ENCODE measurements at places on chromosomes 7 and 10.

GRCh38 chr7:33425395-33425794 lies 296.0 kb downstream of the BBS9 start:
- DNase-seq, result no peak

DNA sequence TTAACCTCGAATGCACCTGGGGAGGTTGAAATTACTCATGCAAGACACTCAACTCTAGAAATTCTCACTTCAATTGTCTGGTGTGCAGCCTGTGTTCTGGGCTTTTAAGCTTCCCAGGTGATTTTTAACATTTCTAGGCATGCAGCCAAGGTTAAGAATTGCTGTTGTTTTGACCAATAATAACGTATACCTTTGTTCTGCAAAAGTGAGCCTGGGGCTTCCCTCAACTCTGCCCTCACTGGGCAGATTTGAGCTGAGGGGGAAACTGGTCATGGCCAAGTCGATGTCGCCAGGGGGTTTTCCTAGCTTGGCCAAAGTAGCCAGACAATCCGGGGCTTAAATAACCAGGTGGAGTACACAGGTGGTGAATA lies 568 bp downstream of the PRSS2 start:
- DNase-seq, result no peak

- no peak for DNase-seq
Measured at GRCh38 chr10:50909334-50910014, 24.0 kb upstream of the A1CF start.

GRCh38 chr10:27319752-27320431 lies 79.3 kb upstream of the ACBD5 start:
- DNase-seq, result peak; percentile 27

DNA sequence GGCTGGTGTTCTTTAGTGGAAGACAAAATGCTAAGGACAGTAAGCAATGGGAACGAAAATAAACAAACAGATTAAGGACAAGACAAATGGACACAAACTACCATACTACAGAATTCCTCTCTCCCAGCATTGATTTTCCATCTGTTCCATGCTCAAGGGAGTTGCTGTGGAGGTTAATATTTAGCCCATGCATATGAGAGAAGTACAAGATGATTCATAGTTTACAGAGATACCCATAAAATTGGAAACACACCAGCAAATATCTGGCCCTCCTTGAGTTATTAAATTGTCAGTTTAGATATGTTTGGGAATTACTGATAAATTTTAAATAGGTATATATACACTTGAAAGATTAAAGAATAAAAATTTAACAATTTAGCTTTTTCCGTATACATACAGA lies 69.8 kb downstream of the GLI3 start:
- no peak for DNase-seq

DNA sequence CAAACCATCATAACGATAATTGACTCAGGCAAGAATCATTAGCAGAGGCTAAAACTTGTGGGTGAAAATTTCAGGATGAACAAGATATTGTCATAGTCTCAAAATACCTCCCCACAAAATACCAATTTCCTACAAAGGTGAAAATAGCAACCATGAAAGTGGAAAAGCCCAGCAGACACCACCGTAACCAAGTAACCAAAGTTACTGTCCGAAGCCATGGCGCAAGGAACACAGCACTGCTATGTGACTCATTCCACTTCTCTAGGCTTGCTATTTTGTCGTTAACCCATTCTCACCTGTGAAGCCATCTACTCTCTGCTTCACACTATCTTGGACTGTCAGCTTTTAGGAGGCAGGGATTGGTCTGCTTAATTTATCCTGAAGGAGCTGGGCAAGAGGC lies 113.8 kb upstream of the CACUL1 start:
- DNase-seq, result no peak

GRCh38 chr10:119834188-119834587 lies 38.5 kb downstream of the MCMBP start:
- DNase-seq, result no peak

DNA sequence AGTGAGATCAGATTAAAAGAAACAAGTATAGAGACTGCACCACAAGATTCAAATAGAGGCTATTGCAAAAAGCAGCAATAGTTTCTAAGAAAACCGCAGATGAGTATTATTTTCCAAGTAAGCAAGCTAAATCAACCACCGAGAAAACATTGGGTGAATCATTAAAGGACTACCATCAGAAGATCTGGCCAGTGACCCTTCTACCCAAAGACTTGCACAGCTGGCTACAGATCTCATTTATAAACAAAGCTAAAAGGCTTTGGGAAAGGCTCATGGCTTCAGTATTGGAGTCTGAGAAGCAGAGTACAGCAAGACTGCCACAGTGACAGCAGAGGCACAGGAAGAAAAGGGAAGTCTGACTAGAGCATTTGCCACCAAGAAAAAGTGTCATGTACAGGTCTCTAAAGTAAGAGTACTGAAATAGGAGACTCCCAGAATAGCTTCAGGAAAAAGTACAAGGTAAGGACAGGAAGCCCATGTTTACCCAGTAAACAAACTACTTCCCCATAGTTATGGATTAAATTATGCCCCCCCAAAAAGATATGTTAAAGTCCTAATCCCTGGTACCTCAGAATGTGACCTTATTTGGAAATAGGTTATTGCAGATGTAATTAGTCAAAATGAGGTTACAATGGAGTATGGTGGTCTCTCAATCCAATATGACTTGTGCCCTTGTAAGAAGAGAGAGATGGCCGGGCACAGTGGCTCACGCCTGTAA lies 19.0 kb downstream of the STEAP1 start:
- no peak for DNase-seq

- no peak for DNase-seq
Measured at GRCh38 chr10:108901781-108902618, 1021.3 kb downstream of the XPNPEP1 start.

- DNase-seq, result no peak
Measured at GRCh38 chr7:87137271-87137670, 15.0 kb upstream of the DMTF1 start.

- no peak for DNase-seq
Measured at GRCh38 chr7:53111031-53111430, 75.6 kb downstream of the POM121L12 start.

GRCh38 chr7:25752967-25753791 lies 398.8 kb upstream of the NFE2L3 start:
- peak; percentile 46 for DNase-seq

DNA sequence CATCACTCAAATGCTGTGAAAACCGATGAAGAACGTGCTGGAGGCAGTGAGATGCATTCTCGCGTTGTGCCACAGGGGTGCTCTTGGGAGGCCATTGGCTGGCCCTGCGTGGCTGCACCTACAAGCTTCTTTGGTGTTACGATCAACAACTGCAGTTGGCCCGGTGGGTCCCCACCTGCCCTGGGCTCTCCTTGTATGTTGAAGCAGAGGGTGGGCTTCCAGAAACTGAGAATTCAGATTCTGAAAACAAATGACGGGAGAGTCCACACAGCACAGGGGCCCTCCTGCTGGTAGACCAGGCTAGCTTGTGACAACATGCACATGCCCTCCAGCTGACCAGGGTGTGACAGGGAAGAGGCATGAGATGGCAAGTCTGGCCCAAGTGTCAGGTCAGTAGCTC lies 23.7 kb upstream of the DDC start:
- DNase-seq, result no peak

DNA sequence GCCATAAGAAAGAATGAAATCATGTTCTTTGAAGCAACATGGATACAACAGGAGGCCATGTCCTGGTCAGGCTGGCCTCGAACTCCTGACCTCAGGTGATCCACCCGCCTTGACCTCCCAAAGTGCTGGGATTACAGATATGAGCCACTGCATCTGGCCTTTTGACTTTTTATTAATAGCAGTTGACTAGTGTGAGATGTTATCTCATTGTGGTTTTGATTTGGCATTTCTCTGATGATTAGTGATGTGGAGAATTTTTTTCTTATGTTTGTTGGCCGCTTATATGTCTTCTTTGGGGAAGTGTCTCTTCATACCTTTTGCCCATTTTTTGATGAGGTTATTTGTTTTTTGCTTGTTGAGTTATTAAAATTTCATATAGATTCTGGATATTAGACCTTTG lies 400.9 kb downstream of the SUGCT start:
- no peak for DNase-seq

DNA sequence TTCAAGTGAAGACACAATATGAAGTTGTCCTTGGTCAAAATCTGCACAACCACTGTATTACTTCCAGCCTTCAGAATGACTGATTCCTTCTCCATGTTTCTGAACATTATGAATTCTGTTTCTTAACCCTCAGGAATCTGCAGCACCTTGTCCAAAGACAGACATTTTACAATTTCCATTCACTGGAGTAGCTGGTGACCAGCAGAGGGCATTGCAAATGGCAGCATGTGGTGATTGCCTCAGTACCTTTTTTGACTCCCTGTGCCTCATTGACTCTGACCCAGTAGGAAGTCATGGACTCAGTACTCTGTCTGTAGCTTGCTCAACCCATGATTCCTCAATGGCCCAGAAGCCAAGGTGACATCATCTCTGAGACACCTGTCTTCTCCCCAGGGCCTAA lies 879 bp upstream of the VPS41 start:
- DNase-seq, result no peak

- DNase-seq, result peak; percentile 54
Measured at GRCh38 chr7:30252885-30253795, 31.3 kb upstream of the ZNRF2 start.

DNA sequence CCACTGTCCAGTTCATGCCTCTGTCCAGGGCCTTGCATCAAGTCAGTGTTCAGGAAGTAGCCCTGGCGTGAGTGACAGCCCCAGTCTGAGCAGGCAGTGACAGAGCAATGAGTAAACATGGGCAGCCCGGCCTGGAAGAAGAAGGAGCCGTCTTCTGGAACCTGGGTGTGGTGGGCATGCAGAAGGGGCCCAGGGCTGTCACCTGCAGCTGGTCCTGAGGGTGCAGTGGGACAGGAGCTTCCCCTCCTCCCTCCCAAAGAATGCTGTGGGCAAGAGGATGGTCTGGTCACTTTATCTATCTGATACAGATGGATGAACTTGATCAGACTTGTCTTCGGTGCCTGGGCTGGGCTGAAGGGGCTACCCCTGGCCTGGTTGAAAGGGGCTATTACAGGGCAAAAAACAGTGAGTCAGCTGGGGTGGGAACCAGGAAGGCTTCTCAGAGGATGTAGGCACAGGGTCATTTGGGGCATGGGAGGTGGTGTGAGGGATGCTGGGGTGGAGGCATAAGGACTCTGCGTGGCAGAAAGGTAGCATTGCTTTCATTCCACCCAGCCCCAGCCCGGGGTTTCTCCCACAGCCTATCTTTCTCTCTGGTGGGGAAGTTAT lies 42.7 kb upstream of the PPIF start:
- DNase-seq, result no peak
